Endothelial cell (in vitro differentiated cells): ENCODE measurements at places on chromosomes 6 and 20.

DNA sequence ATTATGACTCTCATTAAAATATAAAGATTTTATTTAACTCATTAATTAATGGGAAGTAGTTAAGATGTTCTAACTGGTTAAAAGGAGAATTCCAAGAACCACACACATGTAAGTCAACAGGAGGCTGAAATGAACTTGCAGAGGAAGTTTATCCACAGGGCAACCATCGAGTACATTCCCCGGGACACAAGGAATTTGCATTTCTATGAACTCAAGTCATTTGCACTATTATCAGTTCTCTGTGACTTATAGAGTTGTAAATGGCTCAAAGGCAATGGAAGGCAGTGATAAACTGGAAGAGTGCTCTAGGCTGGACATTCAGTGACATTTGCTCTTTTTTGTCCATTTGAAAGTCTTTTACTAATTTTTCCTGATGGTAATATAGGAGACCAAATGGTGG, 97.4 kb downstream of the SNX5 start:
- no peak for DNase-seq

DNA sequence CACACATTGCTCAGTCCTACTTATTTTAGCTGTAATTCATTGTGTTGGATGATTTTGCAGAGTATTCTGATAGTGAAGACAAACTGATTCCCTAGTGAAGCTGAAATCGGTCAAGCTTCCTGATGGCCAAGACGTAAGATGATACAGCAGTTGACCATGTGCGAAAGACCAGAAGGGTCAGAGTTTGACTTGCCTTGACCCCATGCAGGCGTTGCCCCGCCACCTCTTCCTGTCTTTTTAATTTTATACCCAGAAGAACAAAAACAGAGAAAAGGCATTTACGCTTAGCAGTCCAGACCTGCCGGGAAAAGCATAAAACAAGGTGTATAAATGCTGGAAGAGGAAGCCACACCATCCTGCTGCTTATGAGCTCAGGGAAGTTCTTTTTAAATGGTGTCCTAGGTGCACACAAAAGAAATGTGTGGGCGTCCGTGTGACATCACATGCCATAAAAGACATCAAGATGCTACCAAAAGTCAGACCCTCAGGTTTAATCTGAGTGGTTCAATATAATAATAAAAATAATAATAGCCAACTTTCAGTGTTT, 32.2 kb downstream of the TSHZ2 start:
- no peak for DNase-seq

DNA sequence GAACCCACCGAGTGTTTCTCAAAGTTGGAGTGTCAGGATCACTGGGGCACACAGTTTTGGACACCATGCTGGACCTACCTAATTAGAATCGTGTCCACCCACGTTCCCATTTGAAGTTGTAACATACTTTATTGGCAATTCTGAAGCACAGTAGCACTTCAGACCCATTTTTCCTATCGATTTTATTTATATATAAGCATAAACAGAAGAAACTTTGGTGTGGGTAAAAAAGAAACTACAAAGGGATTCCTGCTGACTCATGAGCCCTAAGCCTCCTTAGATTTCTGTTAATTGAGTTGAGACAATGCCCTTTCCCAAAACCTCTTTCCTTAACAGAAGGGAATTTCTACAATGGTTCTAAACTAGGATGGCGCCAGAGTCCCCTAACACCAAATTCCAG, 398.0 kb downstream of the CDKAL1 start:
- no peak for DNase-seq

- no peak for DNase-seq
These were observed 52.7 kb upstream of the MYB start for GRCh38 chr6:135128268-135128914.

- no peak for DNase-seq
These were observed 110.4 kb downstream of the MYB start for GRCh38 chr6:135291288-135292076.
